ENCODE measurements at places on chromosomes 7 and 10.
A peak's percentile ranks its signal among the peaks of the same experiment; 100 is the strongest.

DNA sequence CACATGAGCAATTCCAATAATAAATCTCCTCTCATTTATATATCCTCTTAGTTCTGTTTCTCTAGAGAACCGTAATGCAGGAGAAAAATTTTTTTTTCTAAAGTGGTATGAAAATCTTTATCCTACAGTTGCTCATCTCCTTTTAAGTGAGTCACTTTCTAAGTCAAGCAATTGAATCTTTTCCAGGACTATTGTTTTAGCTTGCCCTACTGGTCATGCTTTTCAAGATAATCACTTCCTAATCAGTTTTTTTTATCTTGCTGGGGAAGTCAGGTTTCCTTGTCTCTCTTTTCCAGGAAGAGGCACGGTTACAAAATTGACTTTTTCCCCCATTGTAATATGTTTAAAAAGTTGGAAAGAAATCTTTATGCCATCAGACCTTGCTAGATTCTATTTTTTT, 44.0 kb downstream of the INPP5F start:
- peak; percentile 87 for DNase-seq

GRCh38 chr10:22230158-22230833, 12.5 kb upstream of the EBLN1 start:
- peak; percentile 71 for DNase-seq

DNA sequence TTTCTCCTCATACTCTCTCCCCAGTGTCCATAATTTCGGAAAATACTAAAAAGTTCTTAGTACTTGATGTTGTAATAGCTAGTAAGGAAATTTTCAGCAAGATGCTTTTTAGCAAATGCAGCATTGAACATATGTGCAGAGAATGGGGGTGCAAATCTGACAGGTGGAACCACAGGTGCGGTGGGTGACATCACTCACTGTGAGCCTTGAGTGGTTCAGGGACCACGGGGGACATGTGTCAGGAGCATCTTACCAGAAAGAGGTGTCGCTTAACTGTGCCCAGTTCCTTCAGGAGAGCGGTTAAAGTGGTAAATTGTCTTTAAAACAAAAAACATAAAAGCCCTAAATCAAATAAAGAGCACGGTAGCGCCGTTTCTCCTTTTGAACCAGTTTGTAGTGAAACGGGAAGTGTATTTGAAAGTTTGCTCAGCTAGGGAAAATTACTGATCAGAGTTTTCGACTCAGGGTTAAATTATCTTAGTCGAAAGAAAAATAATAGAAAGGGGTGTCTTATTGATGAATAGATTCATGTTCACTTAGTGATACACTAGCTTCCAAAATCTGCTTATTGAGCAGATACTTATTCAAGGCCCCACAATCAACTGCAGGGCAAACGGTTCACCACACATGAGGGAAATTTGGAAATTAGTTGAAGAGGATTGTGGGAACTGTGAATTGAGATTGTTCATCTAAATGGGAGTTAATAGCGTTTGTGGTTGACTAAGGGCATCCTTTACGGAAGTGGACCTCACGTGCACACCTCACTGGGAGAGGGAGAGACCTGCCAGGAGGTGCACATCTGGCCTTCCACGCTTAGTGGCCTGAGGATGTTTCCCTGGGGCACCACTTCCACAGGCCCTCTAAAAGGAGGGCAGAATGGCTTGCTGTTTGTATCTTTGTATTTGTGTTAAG, 12.7 kb downstream of the CUL1 start:
- DNase-seq = no peak

DNA sequence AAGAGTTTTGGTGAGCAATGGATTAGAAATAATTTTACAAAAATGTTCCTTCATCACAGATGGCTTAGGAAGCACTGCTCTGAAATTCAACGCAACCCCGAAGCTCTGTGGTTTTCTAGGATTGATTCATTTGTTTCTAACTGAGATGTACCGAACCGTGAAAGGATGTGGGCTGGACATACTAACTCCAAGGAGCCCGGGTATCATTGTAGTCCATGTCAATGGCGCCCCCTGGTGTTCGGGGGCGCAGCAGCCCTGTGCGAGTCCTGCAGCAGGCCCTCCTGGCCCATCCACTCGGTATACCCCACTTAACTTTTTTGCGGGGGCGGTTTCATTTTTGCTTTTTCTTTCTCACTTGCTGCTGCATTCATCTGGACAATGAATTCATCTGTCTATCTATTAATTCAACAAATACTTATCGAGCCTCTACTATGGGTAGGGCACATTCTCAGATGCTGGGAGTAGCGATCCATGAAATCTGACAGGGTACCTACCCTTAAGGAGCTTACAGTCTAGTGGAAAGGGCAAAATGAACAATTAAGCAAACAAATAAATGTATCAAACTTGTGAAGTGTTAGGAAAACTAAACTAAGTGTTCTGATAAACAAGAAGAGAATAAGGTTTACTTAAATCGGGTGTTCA, 25.2 kb upstream of the ITPRID1 start:
- DNase-seq = peak; percentile 53

DNA sequence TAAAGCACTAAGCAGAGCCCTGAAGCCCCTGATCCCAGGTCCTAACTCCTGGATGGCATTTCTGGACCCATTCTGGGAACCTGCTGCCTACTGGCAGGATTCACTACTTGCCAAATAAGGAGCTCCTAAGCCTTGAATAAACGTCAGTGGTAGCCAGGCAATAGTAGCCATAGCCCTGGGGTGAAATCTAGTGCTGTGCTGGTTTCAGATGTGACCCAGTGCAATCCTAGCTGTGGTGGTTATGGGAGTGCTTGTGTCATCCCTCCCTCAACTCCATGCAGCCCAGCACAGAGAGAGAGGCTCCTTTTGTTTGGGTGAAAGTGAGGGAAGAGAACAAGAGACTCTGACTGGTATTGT, 43.7 kb downstream of the PCLO start:
- no peak for DNase-seq

- DNase-seq = peak; percentile 59
Measured at GRCh38 chr7:139602143-139602722, 78.7 kb downstream of the CLEC2L start.
